Fibroblast of skin of right quadriceps (primary cell): ENCODE measurements at places on chromosomes 3 and 15.

DNA sequence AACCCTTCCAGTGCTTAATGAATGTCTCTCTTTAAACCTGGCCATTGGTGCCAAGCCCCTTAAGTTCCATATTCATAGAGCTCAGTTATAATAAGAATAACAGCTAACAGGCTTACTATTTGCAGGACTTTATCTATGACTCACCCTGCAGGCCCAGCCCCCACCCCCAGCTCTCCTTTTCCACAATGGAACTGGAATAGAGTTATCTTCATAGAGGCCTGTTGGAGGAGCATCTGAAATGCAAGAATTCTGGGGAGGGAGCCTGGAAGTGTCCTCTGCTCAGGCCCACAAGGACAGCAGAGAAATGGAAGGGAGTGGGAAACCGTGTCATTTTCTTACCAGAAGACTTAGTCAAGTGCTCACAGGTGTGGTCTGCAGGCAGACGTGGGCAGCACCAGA is 52.8 kb downstream of the SEMA5B start:
- DNase-seq, result peak; percentile 63

DNA sequence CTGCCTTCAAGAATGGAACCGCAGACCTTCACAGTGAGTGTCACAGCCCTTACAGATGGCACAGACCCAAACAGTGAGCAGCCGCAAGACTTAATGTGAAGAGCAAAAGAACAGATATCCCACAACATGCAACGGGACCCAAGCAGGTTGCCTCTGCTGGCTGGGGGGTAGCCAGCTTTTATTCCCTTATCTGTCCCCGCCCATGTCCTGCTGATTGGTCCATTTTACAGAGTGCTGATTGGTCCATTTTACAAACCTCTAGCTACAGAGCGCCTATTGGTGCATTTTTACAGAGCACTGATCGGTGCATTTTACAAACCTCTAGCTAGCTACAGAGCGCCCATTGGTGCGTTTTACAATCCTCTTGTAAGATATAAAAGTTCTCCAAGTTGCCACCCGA is 102.0 kb upstream of the IGF1R start:
- DNase-seq, result no peak

GRCh38 chr15:41417418-41418195 is 712 bp downstream of the RTF1 start:
- DNase-seq, result peak; percentile 15

DNA sequence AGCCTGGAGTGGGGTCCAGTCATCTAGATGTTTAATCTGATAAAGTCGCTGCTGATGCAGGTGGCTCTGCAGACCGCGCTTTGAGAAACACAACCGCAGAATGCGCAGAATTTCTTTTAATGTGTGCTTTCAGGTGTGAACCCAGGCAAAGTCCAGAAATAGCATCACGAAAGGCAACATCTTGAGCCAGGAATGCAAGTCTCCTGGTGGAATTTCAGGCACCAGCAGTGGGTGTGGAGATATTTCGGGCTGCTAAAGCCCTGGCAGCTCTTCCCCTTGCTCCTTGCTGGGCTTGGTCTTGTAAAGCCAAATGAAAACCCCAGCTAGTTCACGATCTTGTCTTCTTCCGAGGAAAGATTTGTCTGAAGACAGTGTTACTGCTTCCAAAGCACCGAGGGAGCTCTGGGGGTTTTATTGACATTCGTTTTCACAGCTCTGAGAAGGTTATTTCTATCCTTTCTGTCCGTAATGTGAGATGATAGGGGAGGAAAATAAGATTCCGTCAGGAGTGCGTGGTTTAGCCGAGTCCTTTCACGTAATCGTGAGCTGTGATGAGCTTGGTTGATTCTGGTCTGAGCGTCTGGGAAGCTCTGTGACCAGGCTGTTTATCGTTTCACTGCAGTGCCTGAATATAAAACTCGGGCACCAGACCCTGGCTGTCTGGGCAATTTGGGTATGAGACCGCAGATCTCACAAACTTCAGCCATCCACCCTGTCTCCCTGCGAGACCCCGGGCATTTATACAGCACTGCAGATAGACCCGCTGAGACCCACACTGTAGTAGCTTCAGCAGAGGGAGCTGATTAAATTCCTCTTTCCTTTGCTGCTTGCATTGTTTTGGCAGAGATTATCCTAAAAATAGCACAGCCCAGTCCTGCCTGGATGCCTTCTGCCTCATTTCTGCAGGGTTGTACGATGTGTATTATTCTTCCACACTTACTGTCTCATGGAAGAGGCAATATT is 67.0 kb upstream of the SLC25A26 start:
- DNase-seq, result peak; percentile 46

DNA sequence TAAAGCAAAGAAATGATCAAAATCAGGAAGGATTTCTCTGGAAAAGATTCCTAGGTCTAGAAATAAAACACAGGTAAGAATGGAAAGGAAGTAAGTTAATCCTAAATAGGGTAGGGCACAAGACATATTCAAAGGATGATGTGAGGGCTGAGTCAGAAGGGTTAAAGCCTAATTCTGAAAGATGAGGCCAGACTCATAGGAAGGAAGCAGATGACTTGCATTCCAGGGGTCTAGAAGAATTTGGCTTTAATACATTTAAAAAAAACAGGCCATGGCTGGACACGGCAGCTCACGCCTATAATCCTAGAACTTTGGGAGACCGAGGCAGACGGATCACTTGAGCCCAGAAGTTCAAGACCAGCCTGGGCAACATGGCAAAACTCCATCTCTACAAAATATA is 3.2 kb downstream of the SSR3 start:
- peak; percentile 84 for DNase-seq

DNA sequence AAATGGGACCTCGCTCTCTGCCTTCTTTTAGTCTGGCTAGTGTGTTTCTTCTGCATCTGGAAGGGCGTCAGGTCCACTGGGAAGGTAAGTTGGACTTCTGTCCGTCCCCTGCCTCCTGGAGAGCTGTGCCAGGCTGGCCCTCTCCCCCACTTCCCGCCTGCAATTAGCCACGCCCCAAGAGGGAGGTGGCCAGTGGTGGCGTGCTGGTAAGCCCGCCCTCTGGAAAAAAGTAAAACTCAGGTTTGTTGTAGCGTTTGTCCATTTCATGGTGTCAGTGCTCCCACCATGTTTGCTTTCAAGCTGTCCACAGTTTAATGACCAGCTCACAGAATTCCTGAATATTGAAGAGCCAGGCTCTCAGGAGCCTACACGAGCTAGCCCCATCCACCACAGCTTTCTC is 55.6 kb downstream of the SLC6A6 start:
- no peak for DNase-seq

DNA sequence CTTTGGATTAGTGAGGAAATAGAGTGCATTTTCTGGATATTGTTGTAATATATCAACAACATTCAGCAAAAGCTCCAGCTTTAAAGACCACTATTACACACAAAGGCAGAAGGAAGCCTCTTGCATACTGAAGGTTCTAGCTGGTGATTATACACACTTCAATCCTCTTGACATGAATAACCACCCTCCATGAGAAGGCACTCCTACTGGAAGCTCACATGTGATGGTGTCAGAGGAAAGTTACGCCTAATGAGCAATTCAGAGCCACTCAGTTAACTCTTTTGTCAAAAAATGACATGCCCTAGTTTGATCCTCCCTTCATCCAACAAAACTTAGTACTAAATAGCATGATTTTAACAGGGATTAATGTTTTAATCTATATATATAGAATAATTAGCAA is 124.6 kb upstream of the LYSMD4 start:
- no peak for DNase-seq

DNA sequence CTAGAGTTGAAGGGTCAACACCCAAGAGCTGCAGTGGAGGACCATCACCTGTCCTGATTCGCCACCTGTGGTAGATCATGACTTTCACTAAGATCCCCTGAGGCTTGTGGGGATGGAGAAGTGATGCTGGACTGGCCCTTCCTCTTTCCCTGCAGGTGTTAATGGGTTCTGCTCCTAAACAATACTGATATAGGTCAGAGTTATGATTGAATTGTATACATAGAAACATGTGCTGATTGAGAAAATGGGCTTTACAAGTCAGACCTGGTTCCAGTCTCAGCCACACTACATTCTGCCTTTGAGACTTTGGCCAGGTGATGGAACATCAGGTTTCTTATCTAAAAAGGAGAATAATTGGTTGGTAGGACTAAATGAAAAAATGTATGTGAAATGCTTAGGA is 418.9 kb upstream of the TPRG1 start:
- DNase-seq, result no peak

DNA sequence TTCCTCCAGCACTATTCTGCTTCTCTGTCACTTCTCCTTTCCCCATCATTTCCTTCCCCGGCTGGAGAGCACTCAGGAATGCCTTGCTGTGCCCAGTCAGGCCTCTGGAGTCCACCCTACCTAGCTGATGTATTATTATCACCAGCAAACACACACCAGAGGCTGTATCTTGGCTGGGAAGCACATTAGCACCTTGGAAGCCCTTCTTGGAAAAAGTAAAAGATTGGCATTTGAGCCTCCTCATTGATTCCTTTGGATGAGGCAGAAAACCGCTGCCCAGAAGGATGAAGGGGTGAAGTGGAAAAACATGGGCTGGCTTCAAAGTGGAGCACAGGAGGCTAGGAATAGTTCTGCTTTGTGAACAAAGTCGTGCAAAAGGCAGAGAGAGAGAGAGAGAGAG is 244.3 kb downstream of the RPLP1 start:
- DNase-seq, result no peak

GRCh38 chr3:94587291-94587690 is 524.4 kb downstream of the NSUN3 start:
- no peak for DNase-seq

DNA sequence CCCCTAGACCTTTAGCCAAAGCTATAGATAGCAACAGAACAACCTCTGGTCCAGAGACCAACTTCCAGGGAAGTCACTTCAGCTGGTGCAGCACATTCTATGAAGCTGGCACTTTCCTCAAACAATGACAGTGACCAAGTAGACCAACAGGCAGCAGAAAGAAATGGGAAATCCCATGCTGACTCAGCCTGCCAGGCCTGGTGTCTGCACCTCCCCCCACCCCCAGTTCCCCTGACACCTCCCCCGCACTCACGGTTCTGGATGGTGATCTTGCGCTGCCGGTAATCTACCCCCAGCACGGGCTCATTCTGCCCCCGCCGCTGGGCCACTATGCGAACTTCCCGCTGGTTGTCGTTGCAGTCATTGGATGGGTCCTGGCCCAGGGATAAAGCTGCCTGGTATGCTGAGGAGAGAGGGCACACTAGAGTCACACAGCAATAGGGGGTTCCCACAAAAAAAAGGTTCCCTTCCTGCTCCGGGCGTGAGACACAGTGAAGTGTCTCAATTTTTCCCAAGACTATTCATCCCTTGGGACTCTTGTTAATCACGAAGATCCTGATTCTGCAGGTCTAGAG is 17.0 kb downstream of the ILDR1 start:
- no peak for DNase-seq

DNA sequence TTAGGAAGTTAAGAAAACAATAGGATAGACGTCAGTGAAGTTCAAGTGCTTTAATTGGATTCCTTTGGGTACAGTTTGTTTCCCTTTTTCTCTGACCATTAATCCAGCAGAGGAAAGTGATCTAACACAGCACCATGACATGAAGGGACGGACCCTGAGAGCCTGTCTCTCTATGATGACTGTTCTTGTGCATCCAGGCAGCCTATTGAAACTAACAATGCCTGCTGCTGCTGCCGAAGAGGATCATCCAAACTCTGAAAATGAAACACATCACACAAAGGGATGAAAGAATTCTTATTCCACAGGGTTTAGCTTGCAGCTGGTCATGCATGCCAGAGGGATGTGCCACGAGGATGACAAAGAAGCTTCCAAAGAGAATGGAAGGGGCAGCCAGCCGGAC is 75.5 kb downstream of the ZBTB20 start:
- DNase-seq, result peak; percentile 19

DNA sequence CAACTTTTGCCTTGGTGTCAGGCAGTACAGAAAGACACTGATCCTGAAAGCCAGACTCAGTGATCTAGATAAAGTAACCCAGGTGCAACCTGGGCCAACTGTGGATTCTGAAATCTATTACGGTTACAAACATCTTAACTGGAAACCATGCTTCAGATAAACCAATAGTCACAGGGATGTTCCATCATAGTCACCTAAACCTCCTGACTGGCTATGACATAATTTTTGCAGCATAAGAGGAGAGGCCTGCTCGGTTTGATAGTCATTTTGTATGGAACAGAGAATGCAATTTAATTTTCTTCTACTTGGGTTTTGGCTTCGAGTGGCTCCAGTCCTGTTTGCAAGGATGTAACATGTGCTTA is 3.7 kb downstream of the SLCO3A1 start:
- DNase-seq, result no peak

DNA sequence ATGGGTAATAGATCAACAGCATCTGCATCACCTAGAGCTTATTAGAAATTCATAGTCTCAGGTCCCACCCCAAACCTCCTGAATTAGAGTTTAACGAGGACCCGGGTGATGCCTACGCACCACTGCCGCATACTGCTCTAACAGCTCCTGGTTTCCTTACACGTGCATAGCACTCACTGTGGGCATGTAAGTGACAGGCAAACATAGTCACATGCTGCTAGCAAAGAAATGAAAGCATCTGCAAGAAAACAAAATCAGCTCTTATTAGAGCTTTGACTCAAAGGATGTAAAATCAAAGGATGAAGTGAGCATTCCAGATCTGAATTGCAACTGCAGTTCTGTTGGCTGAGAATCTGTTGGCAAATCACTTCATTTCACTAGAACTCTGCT is 19.1 kb upstream of the RIOX2 start:
- no peak for DNase-seq

GRCh38 chr3:146020969-146021368 is 140.0 kb downstream of the PLOD2 start:
- no peak for DNase-seq

DNA sequence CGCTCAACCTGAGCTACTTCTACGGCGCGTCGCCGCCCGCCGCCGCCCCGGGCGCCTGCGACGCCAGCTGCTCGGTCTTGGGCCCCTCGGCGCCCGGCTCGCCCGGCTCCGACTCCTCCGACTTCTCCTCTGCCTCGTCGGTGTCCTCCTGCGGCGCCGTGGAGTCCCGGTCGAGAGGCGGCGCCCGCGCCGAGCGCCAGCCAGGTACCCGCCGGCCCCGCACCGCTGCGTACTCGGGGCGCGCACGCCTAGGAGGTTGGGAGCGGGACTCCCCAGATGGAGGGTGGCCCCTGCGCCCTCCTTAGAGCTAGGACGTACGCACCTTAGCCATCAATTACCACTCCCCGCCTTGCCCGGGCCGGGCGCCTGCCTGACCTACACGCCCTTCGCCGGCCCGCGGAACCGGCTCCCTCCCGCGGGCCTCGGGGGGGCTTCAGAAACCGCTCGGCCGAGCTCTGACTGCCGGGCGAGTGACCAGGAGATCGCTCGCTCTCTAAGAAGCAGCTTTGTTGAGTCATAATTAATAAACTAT is 466 bp downstream of the NFKBIZ start:
- DNase-seq, result peak; percentile 34

DNA sequence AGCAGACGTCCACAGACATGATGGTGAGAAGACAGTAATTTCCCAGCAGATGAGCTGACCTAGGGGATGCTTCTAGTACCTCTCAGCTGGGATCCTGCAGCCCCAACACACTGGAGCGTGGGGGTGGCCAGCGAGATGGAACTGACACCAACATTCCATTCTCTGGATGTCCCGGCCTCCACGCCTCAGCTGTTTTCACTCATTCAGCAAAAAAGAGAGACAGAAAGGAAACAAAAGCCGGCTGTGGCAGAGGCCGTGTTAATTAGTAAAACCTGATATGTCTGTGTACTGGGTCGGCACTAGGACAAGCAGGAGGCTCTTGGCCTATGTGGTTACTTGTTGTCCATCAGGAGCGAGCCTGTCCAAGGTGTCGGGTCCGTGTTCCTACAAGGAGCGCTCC is 82.6 kb upstream of the MYZAP start:
- peak; percentile 30 for DNase-seq
